ENCODE measurements at places on chromosomes 1 and 21.
A peak's percentile ranks its signal among the peaks of the same experiment; 100 is the strongest.

DNA sequence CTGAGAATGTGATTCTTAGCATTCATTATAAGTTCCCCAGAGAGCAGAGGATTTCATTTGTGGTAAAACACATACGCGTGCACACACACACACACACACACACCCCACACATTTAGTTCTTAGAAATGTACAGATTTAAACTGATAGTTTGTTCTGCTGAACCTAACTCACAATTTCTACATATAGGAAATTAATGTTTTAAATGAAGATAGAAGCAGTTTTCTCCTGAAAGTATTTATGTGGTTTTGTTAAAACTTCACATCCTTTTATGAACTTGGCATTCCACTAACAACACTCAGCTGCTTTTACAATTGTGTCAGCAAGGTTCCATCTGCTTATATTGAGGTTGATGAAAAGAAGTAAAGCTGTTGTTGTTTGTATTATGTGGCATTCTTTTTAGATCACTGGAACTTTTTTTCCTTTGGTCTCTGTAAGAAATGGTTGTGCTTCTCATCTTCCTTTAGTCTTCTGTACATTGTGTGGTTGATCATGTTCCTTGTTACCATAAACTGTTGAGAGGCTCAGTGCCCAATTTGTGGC, 41.6 kb downstream of the AK4 start:
- DNase-seq: no peak

DNA sequence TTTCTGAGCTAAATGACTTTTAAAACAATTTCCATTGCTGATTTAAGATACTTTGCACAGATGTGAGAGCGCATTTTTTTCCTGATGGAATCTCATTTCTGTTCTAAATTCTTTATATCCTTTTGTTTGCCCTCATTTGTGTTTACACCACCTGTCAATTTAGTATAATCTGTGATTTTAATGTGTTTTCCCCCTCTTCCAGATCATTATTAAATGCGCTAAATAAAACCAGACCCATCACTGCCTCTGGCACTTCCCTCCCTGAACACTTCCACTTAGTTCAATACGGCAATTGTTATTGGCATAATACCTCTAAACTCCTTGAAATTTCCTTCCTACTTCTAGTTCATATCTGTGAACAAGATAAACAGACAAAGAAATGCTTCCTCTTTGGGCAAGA, 186.9 kb upstream of the ADGRL2 start:
- DNase-seq: no peak

DNA sequence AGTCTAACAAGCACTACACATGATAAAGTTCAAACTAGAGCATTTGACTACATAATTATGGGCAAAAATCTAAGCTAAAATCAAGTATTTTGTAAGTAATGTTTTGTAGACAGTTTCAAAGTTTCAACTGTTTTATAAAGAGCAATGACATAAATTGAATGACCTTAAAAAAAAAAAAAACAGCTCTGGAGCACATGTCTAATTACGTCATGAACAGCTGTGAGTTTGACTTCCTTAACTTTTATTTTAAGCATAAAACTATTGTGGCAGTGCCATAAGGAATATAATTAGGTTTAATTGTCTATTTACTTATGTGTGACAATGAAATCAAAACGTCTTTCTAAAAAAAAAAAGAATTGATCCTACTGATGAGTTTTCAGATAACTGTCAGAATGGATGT, 272.5 kb upstream of the LRRC7 start:
- DNase-seq: no peak

DNA sequence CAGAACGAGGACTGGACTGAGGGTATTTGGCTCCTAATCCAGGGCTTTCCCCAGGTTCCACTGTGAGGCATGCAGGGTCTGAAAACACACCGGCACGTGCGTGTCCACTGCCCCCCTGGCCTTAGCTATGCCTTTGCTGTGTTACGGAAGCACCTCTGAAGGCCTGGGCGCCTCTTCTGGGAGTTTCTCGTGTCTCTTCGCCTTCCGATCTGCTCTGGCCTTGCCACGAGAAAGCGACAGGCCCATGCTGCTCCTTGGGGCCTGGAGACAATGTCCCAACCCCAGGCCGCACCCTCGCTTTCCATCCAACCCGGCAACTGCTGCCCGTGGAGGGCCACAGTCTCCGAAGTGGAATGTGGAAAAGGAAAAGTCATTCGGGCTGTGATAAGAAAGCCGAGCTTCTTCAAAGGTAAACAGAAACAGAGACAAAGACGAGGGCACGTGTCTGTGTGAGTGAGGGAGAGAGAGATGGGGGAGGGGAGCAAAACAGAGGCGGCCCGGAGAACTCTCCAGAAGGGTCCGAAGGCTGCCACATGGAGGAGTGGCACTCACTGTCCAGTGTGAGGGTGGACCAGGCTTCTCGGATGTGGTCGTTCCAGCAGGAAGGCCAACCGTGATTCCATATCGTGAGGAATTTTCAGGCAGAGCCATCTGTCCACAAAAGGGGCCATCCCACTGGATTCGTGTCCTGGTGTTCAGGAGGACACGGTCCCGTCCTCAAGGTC, 3.4 kb upstream of the UMODL1 start:
- no peak for DNase-seq

DNA sequence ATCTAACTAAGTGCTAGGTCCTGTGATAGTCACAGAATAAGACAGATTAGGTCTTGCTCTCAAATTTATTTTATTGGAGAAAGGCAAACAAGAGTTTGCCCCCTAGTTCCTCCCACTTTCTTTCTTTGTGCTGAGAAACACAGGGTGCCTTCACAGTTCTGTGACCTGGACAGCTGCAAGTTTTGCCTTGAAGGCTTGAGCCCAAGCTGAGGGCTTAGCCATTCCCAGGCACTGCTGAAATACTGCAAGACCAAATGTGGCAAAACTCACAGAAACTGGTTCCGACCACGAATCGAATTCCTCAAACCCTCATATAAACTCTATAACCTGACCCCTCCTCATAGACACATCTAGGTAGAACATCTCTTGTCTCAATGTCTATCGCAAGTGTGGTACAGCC, 227.9 kb downstream of the RERE start:
- no peak for DNase-seq

GRCh38 chr1:69567652-69568420, at the start of gene LRRC7:
LRRC7 (plus strand) TSS chr1:69567922; CDS start chr1:69568640, 718 bp downstream.
- DNase-seq: peak; percentile 55

DNA sequence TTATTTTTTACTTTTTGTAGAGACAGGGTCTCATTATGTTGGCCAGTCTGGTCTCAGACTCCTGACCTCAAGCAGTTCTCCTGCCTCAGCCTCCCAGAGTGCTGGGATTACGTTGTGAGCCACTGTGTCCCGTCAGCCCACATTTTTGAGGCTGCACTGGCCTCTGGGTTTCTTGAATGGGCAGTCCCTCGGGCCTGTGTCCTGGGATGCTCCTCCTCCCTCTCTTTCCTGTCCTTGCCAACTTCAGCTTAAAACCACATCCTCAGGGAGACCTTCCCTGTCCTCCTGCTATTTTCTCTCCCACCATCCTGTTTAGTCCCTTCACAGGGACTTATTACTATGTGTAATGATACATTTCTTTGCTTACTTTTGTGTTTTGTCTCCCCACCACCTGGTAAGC, 31.4 kb upstream of the LYST start:
- no peak for DNase-seq

GRCh38 chr1:22751124-22751531, 40.5 kb downstream of the EPHB2 start:
- no peak for DNase-seq

- DNase-seq: no peak
Observed at GRCh38 chr1:157485793-157486192, 66.5 kb downstream of the FCRL5 start.

DNA sequence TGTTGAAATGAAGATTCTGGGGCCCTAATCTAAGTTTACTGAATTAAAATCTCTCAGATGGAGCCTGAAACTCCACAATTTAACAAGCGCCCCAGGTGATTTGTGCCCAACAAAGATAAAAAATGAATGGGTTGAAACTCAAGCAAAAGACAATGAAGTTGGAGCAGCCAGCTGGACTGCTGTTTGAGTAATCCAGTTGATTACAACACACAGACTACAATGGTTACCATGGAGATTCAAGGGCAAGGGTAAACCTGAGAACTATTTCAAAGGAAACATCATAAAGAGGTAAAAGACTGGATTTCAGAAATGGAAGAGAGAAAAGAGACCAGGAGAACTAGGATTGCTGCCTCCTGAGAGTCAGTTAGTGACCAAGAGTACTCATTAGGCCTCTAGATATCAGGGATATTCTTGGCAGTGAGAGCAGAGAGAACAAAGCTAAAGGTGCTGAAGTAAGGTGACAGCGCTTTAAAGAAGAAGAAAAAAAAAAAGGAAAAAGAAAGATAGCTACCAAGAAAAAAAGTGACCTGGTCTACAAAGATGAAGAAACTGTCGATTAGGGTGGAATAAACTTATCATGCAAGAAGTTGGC, 44.5 kb downstream of the LRRC53 start:
- no peak for DNase-seq

- DNase-seq: no peak
Observed at GRCh38 chr1:192696082-192696481, 60.1 kb downstream of the RGS13 start.

GRCh38 chr1:31897526-31898100, 40.6 kb downstream of the PTP4A2 start:
- no peak for DNase-seq

- DNase-seq: no peak
Observed at GRCh38 chr1:177794376-177794991, 175.4 kb downstream of the SEC16B start.

- no peak for DNase-seq
Observed at GRCh38 chr1:228811712-228812305, 76.5 kb downstream of the RHOU start.

All from common myeloid progenitor, CD34-positive (primary cell).